ENCODE measurements at places on chromosomes 1 and 21.
A peak's percentile ranks its signal among the peaks of the same experiment; 100 is the strongest.

GRCh38 chr1:205466595-205467220, 10.9 kb upstream of the BLACAT1 start:
- no peak for DNase-seq

DNA sequence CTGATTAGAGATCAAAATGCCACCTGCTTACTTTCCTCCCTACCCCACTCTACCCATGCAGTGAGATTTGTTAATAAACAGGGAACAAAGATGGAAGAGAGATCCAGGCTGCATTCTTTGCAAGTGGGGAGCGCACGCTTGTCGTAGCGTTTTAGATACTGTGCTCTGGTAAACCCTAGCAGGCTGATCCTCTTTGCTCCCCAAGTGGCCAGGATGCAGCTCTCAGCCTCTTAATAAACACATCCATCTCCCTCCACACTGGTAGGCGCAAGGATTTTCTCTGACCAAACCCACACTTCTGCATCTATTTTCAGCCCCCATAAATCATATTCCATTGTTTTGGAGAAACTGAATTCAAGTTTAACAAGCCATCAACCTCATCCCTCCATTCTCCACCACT, 2.9 kb downstream of the PGBD5 start:
- DNase-seq: no peak

- peak; percentile 32 for DNase-seq
These were observed 14.2 kb upstream of the CASQ2 start for GRCh38 chr1:115782571-115783281.

DNA sequence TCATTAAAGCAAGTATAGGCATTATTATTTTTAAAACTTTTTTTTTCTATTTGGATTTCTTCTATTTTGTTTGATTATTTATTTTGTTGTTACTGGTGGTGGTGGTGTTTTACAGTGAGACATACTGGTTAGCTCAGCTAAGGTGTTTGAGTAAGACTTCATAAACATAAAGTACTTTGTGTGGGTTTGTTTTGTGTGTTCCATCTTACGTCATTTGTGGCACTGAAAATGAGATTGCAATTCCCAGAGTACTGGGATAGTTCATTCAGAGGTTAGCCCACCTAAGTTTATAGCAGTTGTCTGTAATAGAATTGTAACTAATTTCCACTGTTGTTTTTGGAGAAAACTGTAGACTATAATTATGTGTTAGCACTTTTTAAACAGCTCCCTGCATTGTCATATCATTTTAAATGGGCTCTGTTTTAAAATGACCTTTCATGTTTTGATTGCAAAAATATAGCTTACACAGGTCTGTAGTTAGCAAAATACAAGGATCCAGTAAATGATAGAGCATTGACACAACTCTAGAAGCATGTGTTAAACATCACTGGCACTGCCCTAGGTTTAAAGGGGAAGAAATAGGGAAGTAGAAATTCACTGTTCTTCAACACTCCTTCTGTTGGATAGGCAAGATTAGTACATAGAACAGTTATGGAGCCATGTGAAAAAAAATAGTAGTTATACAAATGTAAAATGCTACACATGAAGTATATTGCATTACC, 171.7 kb downstream of the NFIA start:
- DNase-seq: no peak

DNA sequence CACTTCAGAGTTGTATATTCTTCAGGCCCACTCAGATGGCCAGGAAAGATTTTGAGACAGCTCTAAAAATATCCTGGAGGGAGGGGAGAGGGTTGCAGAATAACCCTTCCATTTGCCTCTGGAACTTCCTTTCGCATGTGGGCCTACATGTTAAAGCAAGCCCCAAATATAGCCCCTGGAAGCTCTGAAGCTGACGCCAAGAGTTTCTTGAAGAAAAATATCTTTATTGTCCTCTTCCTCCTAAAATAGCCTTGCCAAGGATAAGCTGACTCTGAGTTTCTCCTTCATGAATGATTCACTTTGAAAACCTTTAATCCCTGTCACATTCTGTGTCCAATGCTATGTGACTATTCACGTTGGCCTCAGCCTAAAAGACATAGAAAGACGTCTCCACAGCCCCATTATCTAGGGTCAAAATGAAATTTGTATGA, 6.4 kb downstream of the C1orf116 start:
- no peak for DNase-seq

- no peak for DNase-seq
These were observed 79.7 kb downstream of the SMYD2 start for GRCh38 chr1:214360525-214361164.

GRCh38 chr1:233078396-233078795, 128.0 kb downstream of the NTPCR start:
- no peak for DNase-seq

Data from prostate gland (tissue), 2 donors.